Hindlimb muscle (tissue), 1 donor: ENCODE measurements at places on chromosomes 1 and 21.

- no peak for DNase-seq
Observed at GRCh38 chr1:213423041-213423440, 372.0 kb downstream of the RPS6KC1 start.

DNA sequence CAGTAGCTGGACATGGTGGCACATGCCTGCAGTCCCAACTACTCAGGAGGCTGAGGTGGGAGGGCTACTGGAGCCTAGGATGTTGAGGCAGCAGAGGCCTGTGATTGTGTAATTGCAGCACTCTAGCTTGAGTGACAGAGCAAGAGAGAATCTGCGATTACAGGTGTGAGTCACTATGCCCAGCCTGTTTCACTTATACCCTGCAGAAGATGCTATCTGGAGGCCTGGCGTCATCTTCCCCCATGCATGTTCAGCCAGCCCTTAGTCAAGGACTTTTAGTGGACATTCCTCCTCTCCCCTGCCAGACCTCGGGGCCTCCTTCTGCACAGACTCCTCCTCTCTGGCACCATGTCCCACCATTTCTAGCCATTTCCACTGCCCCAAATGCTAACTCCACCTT is 36.3 kb upstream of the RCC2 start:
- DNase-seq, result no peak

- DNase-seq, result no peak
Observed at GRCh38 chr1:238606896-238607295, 716.2 kb upstream of the ZP4 start.

GRCh38 chr1:207658408-207658807 is 13.5 kb downstream of the CR1L start:
- DNase-seq, result no peak

DNA sequence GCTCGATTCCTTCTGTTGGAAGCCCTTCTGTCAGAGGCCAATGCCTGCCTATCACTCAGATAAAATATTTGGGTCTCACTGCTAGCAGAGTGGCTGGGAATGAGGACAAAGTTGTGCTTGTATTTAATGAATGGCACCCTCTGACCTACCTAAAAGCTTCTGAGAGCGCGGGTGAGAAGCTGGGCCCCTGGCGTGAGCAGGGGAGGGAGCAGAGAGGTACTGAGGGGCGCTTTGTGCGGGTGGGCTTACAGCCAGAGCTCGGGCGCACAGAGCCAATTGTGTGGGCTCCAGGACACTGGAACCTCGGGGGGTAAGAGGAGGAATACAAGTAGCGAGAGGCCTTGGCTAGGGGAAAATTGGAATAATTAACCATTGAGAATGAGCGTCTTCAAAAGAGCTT is 32.3 kb downstream of the PCAT6 start:
- no peak for DNase-seq
